GM12878 (cell line): ENCODE measurements at places on chromosomes 4 and X. TPM values are rescaled to one million over a fixed set of nuclear protein-coding genes. Genes with fewer than 3 reads are reported as not detected.

GRCh38 chrX:139200793-139201192, 329.7 kb upstream of the F9 start:
- H3K27ac ChIP-seq, result no peak overlapping the region
- H3K4me3 ChIP-seq, result no peak overlapping the region
- H3K4me1 ChIP-seq, result no peaks in the 10 kb centered on the region
- no peaks in the 10 kb centered on the region for H3K36me3 ChIP-seq
- DNase-seq, result no peak

Gene PNMA5
- not detected in 2 replicates for total RNA-seq

DNA sequence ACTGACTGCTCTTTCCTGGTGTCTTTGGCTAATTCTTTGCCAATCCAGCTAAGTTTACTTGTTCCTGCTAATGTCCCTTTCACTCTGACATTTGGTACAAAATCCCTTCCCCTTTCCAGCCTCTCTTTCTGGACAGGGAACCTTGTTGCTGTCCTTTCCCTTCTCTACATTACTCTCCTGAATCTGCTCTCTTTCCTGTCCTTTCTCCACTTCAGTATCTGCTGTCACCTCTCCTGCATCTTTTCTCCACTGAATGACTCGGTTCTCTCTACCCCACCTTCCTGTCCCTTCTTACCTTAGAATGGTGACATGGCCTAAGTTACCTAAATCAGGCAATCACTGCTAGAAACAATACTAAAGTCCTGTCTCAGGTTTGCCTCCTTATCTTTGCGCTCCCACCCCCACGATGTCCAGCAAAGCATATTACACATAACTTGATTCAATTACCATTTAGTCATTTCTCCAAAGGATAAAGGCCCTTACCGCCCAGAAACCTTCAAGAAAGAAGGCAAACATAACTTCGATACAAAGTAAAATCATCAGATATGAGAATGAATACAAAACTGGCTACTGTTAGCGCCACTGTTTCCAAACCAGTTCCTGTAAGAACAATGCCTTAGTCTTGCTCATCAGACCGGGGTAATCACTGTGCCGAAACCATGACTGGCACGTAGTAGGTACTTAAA, 890 bp downstream of the BOD1L1 start:
- no peaks in the 10 kb centered on the region for H3K27me3 ChIP-seq
- no peaks in the 10 kb centered on the region for H3K4me1 ChIP-seq
- peak overlapping the region; percentile 57 for H3K27ac ChIP-seq
- H3K4me3 ChIP-seq, result peak overlapping the region; percentile 92
- DNase-seq, result no peak

- H3K27ac ChIP-seq, result peak overlapping the region; percentile 68
- no peak for DNase-seq
- H3K27me3 ChIP-seq, result no peaks in the 10 kb centered on the region
Observed at GRCh38 chrX:19875050-19875431, 12.4 kb downstream of the SH3KBP1 start.

DNA sequence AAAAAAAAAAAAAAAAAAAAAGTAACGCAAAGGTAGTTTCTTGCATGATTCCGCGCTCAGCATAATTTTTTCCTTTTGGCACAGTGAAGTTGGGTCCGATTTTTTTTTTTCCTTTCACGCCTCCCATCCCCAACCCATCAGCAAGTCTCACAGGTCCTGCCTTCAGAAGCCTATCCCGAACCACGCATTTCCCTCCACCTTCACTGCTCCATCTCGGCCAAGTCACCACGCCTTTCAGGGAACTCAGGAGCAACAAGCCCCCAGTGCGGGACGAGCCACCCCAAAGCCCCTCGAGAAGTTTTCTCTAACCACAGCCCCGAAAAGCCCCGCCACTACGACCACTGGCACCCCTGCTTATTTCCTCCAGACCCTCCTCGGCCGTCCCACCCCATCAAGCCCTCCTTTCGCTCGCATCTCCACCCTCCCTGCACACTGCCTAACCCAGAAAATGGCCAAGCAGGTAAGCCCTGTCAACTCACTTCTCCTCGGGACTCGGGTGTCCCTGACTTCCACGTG, 1.0 kb downstream of the SLBP start:
- H3K4me3 ChIP-seq, result peak overlapping the region; percentile 100
- DNase-seq, result no peak
- H3K4me1 ChIP-seq, result peaks cover 27% of the 10 kb centered on the region
- H3K27ac ChIP-seq, result peak overlapping the region; percentile 99

GRCh38 chr4:165115301-165115700, 2.6 kb upstream of the TMEM192 start:
- H3K4me3 ChIP-seq, result no peak overlapping the region
- H3K4me1 ChIP-seq, result peaks cover 5% of the 10 kb centered on the region; the same call in 1 of the 2 replicates
- no peak overlapping the region for H3K27ac ChIP-seq
- no peaks in the 10 kb centered on the region for H3K27me3 ChIP-seq
- no peak for DNase-seq
- no peaks in the 10 kb centered on the region for H3K36me3 ChIP-seq

Gene LRCH2
- total RNA-seq, result 0.03 TPM in 1 of 2 replicates, not detected in the other

DNA sequence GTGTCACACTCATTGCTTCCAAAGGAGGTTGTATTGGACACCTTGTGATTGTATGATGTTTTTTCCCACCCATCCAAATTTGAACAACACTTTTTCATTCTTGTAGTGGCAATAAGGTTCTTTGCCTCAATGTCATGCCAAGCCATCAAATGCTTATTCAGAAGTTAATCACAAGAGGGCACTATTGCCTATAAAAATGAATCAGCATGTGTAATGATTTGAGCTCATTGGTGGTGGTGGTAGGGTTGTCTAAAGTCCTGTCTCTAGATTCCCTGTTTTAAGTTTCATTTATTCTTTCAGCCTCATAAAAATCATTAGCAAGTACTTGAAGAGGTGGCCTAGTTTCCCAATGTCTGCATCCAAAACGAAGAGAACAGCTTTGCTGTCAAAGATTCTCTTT, 37.0 kb downstream of the IRS4 start:
- peak; percentile 7 for DNase-seq
- H3K36me3 ChIP-seq, result no peaks in the 10 kb centered on the region
- H3K4me1 ChIP-seq, result no peaks in the 10 kb centered on the region
- H3K27me3 ChIP-seq, result no peaks in the 10 kb centered on the region

Gene HSFX3
- total RNA-seq, result not detected in 2 replicates

DNA sequence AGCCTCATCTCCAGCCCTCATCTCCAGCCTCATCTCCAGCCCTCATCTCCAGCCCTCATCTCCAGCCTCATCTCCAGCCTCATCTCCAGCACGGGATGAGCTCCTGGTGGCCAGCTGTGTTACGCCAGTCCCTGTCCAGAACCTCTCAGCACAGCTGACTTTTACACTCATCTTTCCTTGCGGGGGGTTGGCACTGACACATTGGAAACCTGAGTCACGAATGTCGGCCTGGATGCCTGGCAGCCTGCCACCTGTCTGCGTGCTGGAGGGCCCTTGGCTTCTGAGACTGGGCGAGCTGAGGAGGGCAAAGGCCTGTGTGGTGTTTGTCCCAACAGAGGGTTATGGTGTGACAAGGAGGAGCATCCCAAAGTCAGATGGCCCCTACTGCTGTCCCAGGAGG, 66.1 kb upstream of the HGFAC start:
- H3K4me1 ChIP-seq, result peaks cover 14% of the 10 kb centered on the region
- no peak for DNase-seq
- H3K36me3 ChIP-seq, result no peaks in the 10 kb centered on the region
- no peaks in the 10 kb centered on the region for H3K27me3 ChIP-seq
- H3K27ac ChIP-seq, result no peak overlapping the region

Gene TCEAL3
- 10.6 and 12.1 TPM in 2 replicates for total RNA-seq

Gene CDX4
- not detected in 2 replicates for total RNA-seq
